Thoracic aorta (tissue), 2 donors: ENCODE measurements at places on chromosomes 13 and 19.

- DNase-seq, result no peak
- peaks cover 14% of the 10 kb centered on the region for H3K4me1 ChIP-seq
- no peak overlapping the region for H3K27ac ChIP-seq
- no peaks in the 10 kb centered on the region for H3K27me3 ChIP-seq
Observed at GRCh38 chr19:39681416-39681815, 22.9 kb upstream of the LGALS14 start.

DNA sequence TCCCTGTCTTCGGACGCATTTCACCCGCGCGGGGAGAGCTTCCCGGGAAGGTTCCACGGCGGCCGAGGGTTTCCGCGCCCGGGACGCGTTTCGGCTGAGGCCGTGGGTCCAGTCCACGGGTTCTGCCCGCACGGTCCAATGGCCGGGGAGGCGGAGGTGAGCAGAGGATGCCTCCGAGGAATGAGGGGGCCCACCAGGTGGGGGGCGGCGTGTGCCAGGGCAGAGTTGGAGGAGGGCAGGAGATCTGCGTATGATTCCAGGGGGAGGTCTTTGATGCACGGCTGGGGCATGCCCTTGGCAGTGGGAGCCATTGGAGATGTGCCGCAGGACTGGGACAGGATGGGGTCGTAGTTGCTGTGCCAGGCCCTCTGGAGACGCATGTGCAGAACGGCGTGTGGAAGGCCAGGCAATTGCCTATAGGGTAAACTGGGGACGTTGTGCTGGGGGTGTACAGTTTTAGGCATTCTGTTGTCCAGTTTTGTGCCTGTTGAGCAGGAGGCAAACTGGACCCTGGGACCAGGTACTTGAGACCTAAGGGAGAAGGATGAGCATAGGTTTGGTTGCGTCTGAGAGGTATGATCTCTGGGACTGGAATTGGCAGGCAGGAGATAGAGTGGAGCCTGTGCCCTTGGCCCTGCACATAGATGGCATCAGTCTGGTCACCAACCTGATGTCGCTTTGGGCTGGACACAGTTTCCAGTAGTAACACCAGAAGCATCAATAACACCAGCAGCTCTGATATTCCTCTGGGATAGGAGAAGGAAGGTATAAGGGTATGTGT, 751 bp downstream of the ZNF584 start:
- H3K27ac ChIP-seq, result peak overlapping the region; percentile 74
- peaks cover 10% of the 10 kb centered on the region for H3K4me1 ChIP-seq
- peak overlapping the region; percentile 91 for H3K4me3 ChIP-seq
- no peak for DNase-seq
- H3K27me3 ChIP-seq, result no peaks in the 10 kb centered on the region
- no peaks in the 10 kb centered on the region for H3K36me3 ChIP-seq

- DNase-seq, result no peak
- peak within 1 kb of the TSS; percentile 7 for H3K27ac ChIP-seq
- no peaks in the 10 kb centered on the region for H3K27me3 ChIP-seq
- peak within 1 kb of the TSS; percentile 75 for H3K4me3 ChIP-seq
Observed at GRCh38 chr13:52128714-52129700, at the start of gene NEK5. Gene NEK5 (minus strand): TSS chr13:52129073. CDS start chr13:52127482, 1,591 bp downstream.

- H3K4me1 ChIP-seq, result peaks cover 4% of the 10 kb centered on the region
- H3K27ac ChIP-seq, result no peak overlapping the region
Observed at GRCh38 chr19:5828661-5829566, 10.6 kb downstream of the FUT6 start.

GRCh38 chr19:900043-900301, 6.7 kb downstream of the RNU6-9 start:
- H3K27me3 ChIP-seq, result no peaks in the 10 kb centered on the region
- no peak overlapping the region for H3K4me3 ChIP-seq
- no peak overlapping the region for H3K27ac ChIP-seq

DNA sequence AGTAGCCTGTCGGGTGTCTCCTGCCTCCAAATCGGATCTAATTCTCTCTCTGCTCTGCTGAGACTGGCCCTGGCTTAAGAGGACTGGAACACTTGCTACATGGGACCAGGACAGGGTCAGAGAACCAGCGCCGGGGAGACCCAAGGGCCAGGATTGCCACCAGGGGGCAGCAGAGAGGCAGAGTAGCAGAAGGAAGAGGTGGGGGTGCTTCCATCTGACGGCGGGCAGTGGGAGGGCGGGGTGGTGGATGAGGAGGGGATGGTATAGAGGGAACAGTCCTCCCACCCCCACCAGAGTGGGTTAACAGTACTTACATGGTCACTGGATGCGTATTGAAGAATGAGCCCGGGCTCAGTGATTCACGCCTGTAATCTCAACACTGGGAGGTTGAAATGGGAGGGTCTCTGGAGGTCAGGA, 11.9 kb downstream of the SELENOW start:
- H3K27me3 ChIP-seq, result no peaks in the 10 kb centered on the region
- peak; percentile 50 for DNase-seq
- peaks cover 6% of the 10 kb centered on the region for H3K36me3 ChIP-seq
- H3K27ac ChIP-seq, result no peak overlapping the region

- H3K4me3 ChIP-seq, result no peak overlapping the region
- DNase-seq, result no peak
- H3K27me3 ChIP-seq, result no peaks in the 10 kb centered on the region
- H3K36me3 ChIP-seq, result no peaks in the 10 kb centered on the region
- no peak overlapping the region for H3K27ac ChIP-seq
Observed at GRCh38 chr13:20547479-20547908, 19.5 kb upstream of the IFT88 start.

DNA sequence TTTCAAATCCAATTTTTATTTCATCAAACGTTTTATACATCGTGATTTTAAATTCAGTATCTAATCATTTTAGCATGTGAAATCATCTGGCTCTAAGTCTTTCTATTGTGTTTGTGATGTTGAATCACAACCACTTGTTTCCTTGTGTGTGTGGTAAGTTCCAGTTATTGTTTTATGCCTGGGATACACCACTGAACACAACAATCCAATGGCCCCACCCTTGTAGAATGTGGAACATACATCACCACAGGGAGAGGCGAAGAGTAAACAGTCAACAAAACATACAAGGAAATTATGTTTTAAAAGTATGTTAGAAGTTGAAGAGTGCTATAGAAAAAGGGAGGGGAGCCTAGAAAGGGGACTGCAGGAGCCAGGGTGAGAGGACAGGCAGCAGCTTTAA, 100.5 kb downstream of the EPSTI1 start:
- H3K4me1 ChIP-seq, result no peaks in the 10 kb centered on the region
- H3K36me3 ChIP-seq, result no peaks in the 10 kb centered on the region
- H3K27ac ChIP-seq, result no peak overlapping the region
- H3K27me3 ChIP-seq, result no peaks in the 10 kb centered on the region
- DNase-seq, result no peak
- no peak overlapping the region for H3K4me3 ChIP-seq

DNA sequence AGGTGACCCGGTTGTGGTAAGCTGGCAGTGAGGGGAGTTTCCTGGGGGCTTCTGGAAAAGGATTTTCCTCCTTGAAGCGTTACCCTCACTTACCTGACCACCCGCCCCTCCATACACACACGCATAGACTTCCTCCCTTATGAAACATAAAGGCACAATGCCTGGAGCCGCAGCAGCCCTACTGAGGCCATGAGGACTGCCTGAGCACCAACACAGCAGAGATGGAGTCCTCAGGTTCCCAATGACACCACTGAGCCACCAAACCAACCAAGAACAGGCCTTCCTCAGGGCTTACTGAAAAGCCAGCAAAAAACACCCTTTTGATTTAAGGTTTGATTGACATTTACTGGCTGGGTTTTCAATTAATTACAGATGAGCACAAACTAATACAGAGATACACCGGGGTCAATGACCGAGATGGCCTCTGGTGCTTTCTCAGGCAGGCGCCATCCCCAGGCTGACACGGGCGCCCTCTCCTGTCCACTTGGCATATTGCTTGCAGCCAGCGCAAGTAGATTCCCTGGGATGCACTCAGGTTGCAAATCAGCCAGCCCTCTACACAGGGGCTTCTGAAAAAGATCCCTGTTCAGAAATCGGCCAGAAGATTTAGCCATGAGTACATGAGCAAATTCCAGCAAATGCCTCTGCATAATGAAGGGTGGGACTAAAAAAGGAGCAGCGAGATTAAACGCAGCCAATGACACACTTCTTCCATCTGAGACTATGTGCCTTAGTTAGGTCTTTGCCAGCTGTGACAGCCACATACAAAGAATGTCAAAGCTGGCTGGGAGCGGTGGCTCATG, 14.8 kb downstream of the OPA3 start:
- no peak overlapping the region for H3K4me3 ChIP-seq
- no peaks in the 10 kb centered on the region for H3K4me1 ChIP-seq
- peak overlapping the region; percentile 39 for H3K27ac ChIP-seq
- no peaks in the 10 kb centered on the region for H3K36me3 ChIP-seq
- no peaks in the 10 kb centered on the region for H3K27me3 ChIP-seq

DNA sequence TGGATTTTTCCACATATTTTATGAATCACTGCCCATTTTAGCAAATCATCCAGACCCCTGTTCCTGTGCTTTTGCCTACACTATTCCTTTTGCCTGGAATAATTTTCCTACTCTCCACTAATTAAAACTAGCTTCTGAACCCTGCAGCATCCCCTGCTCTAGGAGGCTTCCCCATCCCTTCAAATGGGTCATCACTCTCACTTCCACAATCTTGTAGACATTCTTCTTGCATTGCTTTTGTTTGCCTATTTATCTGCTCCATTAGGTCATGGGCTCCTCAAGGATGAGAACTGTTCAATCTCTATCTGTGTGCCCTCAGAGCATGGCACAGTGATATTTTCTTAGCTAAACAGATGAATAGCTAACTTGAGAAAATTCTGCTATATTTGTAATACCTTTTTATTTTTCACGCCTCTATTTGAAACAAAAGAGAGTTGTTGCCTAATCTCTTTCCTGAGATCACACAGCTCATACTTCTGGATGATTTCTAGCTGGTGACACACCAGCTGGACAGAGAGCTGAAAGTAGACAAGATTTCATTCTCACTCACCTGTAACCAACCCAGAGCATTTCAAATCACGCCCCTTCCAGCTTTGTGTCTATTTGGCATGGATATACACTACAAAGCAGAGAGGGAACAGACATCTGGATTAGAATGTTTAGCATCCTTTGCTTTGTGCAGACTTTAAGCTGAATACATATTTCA, 466.0 kb downstream of the FOXO1 start:
- no peaks in the 10 kb centered on the region for H3K4me1 ChIP-seq
- no peak for DNase-seq
- no peaks in the 10 kb centered on the region for H3K36me3 ChIP-seq
- H3K4me3 ChIP-seq, result no peak overlapping the region

DNA sequence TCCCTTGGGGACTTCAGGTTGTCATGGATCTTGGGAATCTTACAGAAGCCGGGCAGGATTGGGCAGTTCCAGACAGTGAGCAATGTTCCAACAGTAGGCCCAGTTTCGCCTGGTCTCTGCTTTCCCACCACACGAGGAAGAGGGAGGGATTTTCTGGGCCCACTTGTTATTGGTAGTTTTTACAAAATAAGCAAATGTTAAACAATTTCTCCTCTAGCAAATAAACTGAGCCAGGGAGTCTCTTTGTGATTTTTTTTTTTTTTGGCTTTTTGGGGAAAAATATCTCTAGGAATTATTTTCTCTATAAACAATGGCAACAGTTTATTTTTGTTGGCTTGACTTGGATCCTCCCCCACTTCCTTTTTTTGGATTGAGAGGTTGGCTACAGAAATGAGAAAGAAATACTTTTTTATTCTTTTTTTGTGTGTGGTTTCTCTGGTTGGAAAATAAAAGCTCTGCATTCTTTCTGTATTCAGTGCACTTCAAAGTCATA, 89.3 kb downstream of the TM9SF2 start:
- H3K4me3 ChIP-seq, result peak overlapping the region; percentile 33
- no peak overlapping the region for H3K27ac ChIP-seq
- no peaks in the 10 kb centered on the region for H3K27me3 ChIP-seq
- no peaks in the 10 kb centered on the region for H3K36me3 ChIP-seq

- H3K27ac ChIP-seq, result no peak overlapping the region
- no peaks in the 10 kb centered on the region for H3K27me3 ChIP-seq
- H3K36me3 ChIP-seq, result no peaks in the 10 kb centered on the region
- no peak overlapping the region for H3K4me3 ChIP-seq
- H3K4me1 ChIP-seq, result no peaks in the 10 kb centered on the region
Observed at GRCh38 chr19:38009650-38010242, 102.7 kb downstream of the SIPA1L3 start.

DNA sequence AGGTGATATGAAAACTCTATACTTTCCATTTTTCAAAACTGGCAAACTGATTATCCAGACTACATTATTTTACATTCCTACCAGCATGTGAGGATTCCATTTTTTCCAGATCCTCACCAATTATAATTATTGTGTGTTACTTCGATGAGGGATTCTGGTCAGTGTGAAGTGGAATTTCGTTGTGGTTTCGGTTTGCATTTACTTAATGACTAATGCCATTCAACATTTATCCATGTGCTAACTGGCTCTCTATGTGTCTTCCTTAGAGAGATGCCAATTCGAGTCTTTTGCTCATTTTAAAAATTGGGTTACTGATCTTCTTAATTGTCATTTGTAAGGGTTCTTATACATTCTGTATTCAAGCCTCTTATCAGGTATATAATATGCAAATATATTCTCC, 1551.3 kb upstream of the MIR17HG start:
- no peaks in the 10 kb centered on the region for H3K27me3 ChIP-seq
- H3K4me1 ChIP-seq, result no peaks in the 10 kb centered on the region
- no peak overlapping the region for H3K4me3 ChIP-seq
- no peak overlapping the region for H3K27ac ChIP-seq
- H3K36me3 ChIP-seq, result no peaks in the 10 kb centered on the region
- no peak for DNase-seq

DNA sequence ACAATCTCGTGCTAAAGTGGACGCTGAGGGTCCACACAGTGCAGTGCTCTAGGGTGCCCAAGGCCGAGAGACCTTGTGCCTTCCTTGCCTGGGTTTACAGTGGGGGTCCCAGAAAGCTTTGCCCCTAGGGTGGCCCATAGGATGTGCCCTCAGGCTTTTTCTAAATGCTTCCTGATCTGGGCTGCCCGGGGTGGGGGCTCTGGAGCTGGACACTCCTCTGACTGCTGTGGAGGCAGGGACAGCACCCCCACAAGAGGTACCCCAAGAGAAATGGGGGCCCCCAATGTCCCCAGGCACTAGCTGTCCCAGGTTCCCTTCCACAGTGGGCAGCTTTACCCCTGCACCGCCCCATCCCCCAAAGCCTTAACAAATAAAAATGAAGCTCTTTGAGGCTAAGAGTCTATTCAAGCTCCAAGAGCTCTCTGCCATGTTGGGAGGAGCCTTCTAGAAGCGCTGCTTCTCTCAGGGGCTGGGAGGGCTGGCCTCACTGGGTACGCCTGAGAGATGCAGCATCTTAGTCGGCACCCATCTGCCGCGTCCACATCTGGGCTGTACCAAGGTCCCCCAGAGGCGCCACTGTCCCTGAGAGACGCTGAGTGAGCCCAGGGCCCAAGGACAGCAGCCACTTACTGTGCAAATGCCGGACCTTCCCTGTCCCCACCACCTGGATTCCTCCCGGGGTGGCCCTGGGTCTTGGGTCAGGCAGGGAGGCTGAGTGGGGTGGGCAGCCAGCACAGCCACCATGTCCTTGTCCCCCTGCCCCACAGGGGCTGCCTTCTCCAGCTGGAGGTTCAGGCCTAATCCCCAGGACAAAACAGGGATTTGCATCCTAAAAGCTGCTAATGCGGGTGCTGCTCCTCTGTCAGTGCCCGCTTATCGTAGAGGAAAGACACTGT, 27.4 kb downstream of the CEBPA start:
- no peak overlapping the region for H3K4me3 ChIP-seq
- H3K4me1 ChIP-seq, result peaks cover 9% of the 10 kb centered on the region
- no peak for DNase-seq
- no peak overlapping the region for H3K27ac ChIP-seq

GRCh38 chr13:52921194-52921593, 72.8 kb upstream of the PCDH8 start:
- H3K36me3 ChIP-seq, result no peaks in the 10 kb centered on the region
- no peak for DNase-seq
- no peak overlapping the region for H3K27ac ChIP-seq
- H3K4me1 ChIP-seq, result peaks cover under 1% of the 10 kb centered on the region

GRCh38 chr13:23509781-23510543, 60.2 kb upstream of the TNFRSF19 start:
- no peaks in the 10 kb centered on the region for H3K4me1 ChIP-seq
- H3K36me3 ChIP-seq, result no peaks in the 10 kb centered on the region
- H3K4me3 ChIP-seq, result no peak overlapping the region
- H3K27me3 ChIP-seq, result no peaks in the 10 kb centered on the region
